Cerebellar nuclear complex (tissue), 1 donor: ENCODE measurements at places on chromosomes 16 and 17.

DNA sequence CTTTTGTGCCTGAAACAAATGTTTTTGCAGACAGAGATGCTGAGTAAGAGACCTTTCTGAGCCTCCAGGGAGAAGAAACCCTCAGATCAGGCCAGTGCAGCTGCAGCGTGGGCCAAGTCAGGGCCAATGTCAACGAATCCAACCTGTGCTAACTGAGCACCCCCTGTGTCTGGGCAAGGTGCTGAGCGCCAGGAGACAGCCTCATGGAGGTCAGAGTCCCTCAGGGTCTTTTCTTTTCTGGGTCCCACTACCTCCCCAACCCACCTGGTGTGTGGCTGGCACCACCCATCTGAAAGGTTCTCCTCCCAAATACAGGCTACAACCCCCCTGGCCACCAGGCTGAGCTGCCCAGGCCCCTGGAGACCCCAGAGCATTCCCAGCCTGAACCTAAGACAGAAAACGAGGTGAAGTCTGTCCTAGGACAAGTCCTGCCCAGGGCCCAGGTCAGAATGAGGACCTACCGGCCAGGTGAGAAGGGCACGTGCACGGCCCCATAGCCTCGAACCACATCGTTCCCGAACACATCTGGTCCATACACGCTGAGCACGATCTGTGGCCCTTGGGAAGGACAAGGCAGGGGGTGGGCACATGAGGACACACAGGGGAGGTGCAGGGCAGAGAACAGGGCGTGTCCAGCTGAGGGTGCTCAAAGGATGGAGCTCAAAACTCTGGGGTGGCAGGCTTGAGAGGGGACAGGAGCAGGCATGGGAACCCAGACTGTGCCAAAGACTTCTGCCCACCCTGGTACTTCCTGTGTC lies 15.0 kb downstream of the B9D1 start:
- no peak for DNase-seq

- DNase-seq: no peak
These were observed 107.6 kb downstream of the ZNF423 start for GRCh38 chr16:49748322-49748721.

DNA sequence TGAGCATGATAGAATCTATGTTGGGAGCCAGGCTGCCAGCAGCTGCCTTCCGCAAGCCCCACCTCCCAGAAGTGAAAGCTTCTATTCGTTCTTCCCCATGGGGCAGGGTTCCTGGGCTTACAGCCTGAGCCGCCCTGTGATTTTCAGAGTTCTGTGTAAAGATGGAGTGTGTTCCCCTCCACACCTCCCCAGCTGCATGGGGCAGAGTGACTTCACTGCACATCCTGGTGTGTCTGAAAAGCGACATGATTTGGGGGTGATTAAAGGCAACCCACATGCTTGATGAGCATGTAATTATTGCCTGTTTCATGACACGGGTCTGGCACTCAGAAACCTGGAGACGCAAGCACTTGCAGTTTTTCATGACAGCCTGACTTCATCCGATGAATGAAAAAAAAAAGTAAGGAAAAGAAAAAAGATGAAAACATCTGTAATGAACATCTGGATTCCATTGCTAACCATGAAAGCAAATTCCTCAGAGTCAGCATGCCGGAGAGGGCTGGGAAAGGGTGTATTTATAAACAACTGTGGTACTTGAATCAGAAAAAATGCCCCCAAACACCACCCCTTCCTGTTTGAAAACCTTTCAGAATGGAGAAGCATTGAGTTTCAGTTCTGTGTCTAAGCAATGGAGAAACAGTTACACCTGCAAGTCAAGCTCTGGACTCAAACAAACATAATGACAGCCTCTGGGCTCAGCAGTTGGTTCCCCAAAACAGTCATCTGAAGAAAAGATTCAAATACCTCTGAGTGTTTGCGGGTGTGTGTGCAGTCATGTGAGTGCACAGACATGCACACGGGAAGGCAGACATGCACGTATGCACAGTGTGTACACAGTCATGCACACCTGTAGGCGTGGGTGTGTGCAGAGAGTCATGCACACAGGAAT lies 266.0 kb downstream of the ENGASE start:
- DNase-seq: no peak

DNA sequence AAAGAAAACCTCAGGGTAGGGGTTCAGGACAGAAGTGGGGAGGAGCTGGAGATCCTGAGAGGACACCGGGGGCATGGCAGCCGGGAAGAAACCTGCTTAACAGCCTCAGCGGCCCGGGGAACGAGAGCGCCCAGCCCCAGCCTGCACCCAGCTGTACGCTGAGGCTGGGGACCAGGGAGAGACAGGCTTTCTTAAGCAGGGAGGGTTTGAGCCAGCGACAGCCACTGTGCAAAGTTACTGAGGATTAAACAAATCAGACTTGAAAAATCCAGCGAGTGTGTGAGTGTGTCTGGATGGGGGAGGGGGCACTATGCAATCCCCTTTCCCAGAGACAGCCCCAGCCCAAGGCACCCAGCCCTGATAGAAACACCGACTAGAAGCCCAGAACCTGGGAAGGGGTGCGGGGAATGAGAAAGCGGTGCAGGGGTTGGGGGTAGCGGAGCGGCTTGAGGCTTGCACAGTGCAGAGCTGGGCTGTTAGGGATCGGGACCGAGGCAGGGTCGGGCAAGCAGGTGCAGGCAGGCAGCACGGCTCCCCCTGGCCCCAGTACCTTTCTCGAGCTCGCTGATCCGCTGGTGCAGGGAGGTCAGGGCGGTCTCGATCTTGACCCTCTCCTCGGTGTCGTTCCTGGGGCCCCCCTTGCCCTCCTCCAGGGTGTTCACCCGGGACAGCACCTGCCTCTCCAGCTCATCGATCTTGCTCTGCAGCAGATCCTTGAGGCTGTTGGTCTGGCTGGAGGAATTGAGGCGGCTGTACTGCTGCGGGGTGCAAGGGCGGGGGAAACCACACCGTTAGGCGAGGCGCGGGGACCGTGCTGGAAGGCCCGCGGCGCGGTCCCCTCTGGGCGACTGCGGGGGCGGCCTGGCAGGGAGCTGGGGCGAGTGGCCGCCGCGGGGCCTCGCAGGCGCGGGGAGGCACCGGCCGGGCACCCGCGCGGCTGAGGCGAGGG lies 1.2 kb downstream of the NPTX1 start:
- DNase-seq: no peak

DNA sequence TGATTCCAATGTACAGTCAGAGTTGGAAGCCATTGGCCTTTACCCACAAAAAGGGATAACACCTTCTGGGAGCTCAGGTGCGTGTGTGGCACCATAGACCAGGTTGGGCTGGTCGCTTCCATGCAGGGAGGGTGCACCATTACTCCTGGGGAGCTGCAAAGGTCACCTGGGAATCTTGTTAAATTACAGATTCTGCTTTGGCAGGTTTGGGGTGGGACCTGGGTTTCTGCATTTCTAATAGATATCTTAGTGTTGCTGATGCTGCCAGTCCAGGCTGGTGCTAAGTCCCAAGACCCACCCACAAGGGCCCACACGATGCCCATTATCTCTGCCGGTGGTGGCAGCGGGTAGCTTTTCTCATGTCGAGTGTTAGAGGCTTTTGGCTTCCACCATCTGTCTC lies 148.3 kb upstream of the CACNG5 start:
- no peak for DNase-seq
